Activated CD4-positive, alpha-beta T cell treated with anti-CD3 and anti-CD28 coated beads, Interleukin-2, amount 10 ng/mL, durations not matched to agents 24 days and 14 days (primary cell): ENCODE measurements at places on chromosomes 2 and 18.
A peak's percentile ranks its signal among the peaks of the same experiment; 100 is the strongest.

DNA sequence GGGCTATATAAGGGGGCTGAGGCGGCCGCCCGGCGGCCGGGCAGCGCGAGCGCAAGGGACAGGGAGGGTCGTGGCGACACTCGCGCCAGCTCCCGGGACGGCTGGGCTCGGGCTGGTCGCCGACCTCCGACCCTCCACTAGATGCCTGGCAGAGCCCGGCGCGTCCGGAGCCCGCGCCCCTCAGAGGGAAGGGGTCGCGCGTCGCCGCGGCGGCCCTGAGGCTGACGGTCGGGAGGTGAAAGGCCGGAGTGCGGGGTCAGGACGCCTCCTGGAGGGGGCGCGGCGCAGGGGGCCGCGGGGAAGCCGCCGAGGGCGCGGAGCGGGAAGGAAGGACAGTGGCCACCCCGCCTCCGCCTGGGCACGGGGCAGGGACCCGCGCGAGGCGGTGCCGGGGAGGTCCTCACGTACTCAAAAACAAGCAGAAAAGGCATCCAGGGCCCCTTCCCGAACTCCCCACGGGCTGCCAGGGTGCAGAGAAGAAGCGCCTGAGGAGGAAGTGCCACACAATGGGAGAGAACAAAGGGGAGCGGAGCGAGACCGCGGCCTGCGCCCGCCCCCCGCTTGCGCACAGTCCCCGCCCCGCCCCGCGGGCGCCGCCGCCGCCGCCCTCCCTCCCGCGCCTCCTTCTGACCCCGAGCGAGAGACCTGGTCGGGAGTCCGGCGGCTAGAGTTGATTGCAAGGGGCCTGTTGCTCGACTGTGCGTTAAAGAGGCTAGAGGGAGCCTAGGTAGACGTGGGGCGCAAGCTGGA lies 776 bp upstream of the KLF7 start:
- peak; percentile 91 for DNase-seq

DNA sequence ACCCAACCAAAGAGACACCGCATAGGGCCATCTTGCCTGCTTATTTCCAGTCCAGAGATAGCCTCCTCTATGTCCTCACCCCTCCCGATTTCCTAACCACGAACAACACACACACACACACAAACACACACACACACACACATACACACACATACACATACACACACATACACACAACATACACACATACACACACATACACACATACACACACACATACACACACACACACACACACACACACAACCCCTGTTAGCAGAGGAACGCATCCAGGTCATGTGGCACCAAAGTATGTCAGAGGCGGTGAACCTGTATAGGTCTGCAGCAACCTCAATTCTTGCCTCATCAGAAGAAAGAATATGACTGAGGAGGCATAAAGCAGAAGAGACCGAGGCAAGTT lies 18.5 kb upstream of the DNER start:
- no peak for DNase-seq

DNA sequence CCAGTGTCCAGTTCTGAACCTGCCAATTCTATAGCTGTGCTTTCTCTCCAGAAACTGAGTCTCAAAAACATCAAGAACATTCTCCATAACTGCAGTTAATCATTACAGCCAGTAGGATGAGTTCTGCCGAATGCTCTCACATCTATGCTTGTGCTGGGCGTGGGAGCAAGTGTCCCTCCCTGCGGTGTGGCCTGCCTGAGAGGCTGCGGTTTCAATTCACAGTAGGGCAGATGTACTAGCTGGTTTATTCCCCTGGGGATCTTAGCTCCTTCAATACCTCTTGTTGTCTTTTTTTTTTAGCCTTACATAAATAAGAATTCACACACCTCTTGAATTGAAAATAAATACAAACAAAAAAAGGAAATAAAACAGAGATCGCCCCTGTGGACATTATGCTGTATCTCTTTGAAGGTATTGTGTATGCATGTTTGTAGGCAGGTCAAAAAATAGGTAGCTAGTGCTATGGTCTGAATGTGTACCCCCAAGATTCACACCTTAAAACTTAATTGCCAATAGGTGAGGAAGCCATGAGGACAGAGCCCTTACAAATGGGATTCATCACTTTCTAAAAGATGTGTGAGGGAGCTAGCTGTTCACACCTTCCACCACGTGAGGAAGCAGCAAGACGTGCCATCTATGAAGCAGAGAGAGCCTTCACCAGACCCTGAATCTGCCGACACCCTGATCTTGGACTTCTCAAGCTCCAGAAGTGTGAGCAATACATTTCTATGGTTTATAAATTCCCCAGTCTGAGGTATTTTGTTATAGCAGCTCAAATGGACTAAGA lies 74.3 kb downstream of the BCL2L11 start:
- DNase-seq = no peak

GRCh38 chr2:36530983-36531354 lies 67.0 kb downstream of the FEZ2 start:
- DNase-seq = no peak

DNA sequence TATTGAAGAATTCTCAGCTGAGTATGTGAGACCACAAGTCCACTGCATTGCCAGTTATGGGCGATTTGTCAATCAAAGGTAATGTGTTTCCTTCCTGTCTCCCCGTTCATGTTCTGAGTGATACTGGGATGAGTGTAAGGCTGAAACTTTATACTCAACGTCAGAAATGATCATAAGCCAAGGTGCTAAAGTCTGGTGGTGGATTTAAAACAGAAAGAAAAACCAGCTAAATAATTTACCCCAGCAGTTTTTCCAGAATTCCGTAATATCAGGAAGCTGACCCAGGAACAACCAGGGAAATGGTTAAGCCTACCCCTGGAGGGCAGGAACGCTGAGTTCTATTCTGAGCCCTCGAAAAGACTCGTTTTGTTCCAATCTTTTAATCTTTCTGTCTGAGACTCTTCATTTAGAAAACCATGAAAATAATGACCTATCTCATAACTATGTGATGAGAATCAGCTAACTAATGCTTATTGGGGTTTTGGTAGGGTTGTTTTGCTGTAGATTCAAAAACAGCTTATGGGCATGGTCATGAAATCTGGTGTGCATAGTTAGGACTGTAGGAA lies 149.6 kb downstream of the LAMA3 start:
- no peak for DNase-seq

DNA sequence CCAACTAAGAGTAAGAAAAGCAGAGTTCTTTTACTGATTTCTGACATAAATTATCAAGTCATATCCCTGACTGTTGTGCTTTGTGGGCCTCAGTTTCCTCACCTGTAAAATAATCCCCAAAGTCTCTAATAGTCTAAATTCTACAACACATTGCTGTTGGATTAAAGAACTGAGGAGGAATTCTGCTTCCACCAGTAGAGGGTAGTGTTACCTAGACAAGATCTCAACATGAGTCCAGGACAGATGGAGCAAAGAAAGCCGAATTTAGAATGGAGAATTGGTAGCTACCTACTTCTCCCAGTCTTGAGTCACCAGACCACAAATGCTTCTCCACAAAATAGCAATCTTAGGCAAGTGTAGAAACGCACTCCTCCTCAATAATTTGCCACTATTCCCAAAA lies 462.5 kb upstream of the FSHR start:
- no peak for DNase-seq

DNA sequence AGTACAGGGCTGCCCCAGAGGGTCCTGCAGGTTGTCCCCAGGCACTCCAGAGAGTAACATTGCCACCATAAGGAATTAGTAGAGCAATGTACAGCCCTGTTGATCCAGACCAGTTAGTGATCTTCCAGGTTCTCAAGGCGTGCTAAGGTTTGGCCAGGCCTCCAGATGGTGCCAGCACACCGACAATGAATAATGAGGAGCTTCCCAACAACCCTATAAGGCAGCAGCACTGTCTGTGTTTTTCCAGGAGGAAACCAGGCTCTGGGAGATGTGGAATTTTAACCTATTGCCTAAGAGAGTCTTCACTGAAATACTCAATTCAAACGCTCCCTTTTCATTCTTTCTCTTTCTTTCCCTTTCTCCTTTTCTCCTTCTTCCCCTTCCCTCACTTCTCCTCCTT lies 122.1 kb downstream of the MGAT5 start:
- DNase-seq = no peak

GRCh38 chr2:61906186-61906470 lies 654 bp downstream of the COMMD1 start:
- DNase-seq = no peak

DNA sequence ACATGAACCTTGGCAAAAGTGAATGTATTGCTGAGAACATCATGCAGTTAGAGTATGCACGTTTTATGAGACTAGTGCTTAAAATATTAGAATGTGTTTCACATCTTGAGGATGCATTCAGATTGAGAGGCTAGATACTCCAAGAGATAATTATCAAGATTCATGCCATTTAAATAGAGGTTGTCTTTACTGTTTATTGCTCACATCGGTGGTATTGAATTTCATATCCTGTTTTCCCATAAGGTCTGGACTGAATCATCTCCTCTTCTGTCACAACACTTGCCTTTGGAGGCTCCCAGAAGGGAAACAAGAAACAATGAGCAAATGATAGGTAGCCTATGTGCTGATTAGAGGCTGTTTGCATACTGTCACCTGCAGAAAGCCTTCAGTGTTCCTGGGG lies 83.8 kb downstream of the CLHC1 start:
- DNase-seq = no peak

GRCh38 chr2:216149741-216150140 lies 40.6 kb downstream of the XRCC5 start:
- DNase-seq = no peak

GRCh38 chr2:126801473-126801872 lies 97.2 kb upstream of the TEX51 start:
- no peak for DNase-seq

DNA sequence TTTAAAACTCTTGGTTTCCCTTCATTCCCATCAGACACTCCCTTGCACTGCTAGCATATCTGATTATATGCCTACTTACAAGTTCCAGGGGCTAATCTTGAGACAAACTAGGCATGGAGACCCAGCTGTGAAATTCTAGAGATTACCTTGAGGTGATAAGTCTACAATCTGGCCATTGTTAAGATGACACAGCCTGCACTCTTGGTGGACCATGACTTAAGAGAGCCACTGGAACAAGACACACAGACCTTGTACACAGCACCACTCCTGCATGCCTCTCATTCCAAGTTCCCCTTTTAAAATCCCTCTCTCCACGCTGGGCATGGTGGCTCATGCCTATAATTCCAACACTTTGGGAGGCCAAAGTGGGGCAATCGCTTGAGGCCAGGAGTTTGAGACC lies 387.2 kb upstream of the DCC start:
- DNase-seq = no peak

- no peak for DNase-seq
These were observed 59.0 kb downstream of the TACR1 start for GRCh38 chr2:75140288-75140687.

DNA sequence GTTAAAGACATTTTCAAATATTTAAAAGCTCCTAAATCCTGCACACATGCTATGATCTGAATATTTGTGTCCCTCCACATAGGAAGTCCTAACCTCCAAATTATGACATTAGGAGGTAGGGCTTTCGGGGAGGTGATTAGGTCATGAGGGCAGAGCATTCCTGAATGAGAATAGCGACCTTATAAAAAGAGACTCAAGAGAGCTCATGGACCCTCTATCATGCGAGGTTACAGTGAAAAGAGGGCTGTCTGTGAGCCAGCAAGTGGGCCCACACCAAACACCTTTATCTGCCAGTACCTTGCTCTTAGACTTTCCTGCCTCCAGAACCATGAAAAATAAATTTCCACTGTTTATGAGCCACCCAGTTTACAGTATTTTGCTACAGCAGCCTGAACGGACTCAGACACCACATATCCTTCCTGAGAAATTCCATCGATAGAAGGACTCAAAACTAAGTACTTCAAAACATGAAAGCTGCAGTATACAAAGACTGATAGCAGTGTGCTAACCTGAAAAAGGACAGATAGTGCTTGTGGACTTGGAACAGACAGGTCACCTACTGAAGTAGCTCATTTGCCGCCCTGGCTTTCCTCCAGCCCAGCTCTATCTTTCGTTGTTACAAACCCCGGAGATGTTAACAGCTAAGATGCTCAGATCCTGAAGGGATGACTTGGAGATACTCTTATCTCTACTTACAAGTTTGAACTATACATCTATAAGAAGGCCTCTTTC lies 13.8 kb downstream of the FAM210A start:
- DNase-seq = no peak

DNA sequence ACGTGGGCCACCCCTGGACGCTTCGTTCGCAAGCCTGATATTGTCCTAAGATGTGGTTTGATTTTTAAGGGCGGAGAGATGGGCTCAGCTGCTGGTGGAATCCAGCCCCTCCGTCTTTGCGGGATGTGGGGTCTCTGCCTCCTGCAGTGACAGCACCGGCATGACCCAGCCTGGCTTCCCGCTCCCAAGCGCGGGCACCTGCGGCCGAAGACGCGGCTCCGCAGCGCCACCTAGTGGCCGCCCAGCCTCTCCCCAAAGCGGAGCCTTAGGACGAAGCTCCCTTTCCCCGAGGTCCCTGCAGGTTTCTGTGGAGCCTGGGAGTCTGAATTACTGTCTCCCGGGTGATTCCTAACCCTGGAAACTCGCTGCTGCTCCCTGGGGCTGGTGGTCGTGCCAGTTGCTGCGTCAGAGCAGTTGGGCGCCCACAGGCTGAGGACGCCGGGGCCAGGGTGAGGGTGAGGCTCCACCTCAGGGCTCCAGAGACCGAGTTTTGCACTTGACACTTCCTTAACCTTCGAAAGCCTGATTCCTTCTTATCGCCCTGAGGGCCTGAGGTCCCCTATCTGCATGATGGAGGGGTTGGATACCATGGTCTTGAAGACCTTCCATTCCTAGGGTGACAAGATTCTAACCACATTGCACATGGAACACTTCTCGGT lies 137.5 kb downstream of the TPO start:
- peak; percentile 89 for DNase-seq

DNA sequence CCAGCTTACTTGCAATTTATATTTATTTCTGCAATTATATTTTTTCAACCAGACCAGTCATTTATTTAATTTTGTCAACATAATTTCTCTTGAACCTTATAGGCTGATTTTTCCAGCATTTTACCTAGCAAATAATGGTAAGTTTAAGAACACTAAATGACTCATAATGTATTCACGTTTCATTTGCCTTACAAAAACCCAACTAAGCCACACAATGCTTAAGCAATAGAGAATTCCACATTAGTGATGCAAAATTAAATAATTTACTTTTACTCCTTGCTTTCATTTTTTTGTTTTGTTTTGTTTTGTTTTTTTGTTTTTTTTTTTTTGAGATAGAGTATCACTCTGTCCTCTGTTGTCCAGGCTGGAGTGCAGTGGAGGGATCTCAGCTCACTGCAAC lies 110.4 kb upstream of the VRK2 start:
- DNase-seq = no peak

DNA sequence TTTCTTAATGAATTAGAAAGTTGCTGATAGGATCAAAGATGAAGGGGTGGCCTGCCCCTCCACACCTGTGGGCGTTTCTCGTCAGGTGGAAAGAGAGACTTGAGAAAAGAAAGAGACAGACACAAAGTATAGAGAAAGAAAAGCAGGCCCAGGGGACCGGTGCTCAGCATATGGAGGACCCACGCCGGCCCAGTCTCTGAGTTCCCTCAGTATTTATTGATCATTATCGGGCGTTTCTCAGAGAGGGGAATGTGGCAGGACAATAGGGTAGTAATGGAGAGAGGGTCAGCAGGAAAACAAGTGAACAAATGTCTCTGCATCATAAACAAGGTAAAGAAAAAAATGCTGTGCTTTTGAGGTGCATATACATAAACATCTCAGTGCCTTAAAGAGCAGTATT lies 144.3 kb downstream of the CCDC102B start:
- no peak for DNase-seq

- no peak for DNase-seq
These were observed at the start of gene LAMA1 for GRCh38 chr18:7117390-7118355. Gene LAMA1, minus strand, starts transcription at chr18:7117797. Its CDS starts 77 bp downstream, at chr18:7117720.
